NCI-H187 (cell line): ENCODE measurements at places on chromosomes 7 and 10.
A peak's percentile ranks its signal among the peaks of the same experiment; 100 is the strongest.

DNA sequence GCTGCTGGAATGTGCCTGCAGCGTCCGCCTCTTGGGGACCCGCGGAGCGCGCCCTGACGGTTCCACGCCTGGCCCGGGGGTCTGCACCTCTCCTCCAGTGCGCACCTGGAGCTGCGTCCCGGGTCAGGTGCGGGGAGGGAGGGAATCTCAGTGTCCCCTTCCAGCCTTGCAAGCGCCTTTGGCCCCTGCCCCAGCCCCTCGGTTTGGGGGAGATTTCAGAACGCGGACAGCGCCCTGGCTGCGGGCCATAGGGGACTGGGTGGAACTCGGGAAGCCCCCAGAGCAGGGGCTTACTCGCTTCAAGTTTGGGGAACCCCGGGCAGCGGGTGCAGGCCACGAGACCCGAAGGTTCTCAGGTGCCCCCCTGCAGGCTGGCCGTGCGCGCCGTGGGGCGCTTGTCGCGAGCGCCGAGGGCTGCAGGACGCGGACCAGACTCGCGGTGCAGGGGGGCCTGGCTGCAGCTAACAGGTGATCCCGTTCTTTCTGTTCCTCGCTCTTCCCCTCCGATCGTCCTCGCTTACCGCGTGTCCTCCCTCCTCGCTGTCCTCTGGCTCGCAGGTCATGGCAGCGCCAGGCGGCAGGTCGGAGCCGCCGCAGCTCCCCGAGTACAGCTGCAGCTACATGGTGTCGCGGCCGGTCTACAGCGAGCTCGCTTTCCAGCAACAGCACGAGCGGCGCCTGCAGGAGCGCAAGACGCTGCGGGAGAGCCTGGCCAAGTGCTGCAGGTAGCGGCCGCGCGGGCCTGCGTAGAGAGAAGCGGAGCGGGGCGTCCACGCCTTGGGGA lies 645 bp downstream of the SLC26A4 start:
- peak; percentile 13 for DNase-seq

DNA sequence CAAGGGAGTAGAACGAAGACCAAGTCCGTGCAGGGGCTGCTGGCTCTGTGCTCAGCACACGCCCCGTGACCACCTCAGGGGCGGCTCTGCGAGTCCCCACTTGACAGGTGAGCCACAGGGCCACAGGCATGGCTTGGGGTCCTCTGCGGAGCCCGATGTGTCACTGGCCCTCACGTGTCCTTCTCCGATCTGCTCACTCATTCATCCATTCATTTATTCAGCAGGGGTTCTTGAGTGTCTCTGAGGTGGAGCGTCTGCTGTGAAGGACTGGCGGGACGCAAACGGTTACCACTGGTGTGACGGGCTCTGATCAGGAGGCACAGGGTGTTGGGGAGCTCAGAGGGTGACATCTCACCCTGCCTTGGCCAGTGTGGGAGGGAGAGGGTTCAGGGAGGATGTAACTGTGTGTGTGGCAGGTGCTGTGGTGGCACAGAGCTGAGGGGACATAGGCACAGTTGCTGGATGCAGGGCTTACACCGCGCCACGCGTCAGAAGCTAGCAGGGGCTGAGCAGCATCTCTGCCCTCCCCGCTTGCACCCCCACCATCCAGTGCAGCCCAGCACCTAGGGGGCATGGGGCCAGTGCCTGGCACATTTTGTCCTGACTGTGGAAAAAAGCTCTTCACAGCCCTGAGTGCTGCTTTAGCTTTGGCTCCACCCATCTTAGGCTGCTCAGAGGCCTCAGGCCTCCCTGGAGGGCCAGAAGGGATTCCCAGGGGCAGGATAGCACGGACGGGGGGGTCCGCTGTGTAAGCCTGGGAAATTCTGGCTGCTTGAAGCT lies 116.8 kb downstream of the LHPP start:
- no peak for DNase-seq

DNA sequence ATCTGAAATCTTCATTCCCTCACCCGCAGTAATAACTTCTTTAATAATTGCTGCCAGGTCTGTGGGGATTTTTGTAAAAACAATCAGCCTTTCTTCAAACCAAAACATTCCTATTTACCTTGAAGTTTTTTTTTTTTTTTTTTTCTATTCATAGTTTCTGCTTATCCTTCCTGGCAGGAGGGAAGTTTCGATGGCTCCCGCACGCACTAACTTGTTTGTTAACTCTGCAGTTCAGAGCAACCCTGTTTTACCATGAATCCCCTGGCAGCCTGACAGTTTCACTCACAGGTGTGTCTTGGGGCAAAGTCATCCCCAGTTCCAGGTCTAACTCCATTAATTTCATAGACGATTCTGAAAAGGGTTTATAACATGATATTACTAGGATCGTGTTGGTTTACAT lies 149.3 kb downstream of the KLF6 start:
- no peak for DNase-seq

DNA sequence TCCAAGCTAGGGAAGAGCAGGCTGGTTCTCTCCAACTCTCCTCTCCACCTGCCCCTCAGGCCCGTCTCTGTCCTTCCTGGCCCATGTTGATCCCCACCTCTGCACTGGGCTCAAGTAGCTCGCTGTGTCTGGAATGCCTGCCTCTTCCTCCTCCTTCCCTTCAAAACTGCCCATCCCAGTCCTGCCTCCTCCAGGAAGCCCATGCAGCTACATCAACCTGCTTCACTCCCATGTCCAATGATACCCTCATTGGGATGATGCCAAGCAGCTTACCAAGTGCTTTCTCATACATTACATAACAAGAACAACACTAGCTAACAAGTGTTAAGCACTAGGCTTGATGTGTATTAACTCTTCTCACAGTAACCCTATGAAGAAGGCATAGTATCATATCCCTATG lies 8.2 kb downstream of the ASB10 start:
- DNase-seq, result no peak

- DNase-seq, result no peak
Measured at GRCh38 chr7:22566176-22566575, 66.2 kb upstream of the STEAP1B start.

- DNase-seq, result no peak
Measured at GRCh38 chr10:118266098-118266748, 75.9 kb downstream of the FAM204A start.

DNA sequence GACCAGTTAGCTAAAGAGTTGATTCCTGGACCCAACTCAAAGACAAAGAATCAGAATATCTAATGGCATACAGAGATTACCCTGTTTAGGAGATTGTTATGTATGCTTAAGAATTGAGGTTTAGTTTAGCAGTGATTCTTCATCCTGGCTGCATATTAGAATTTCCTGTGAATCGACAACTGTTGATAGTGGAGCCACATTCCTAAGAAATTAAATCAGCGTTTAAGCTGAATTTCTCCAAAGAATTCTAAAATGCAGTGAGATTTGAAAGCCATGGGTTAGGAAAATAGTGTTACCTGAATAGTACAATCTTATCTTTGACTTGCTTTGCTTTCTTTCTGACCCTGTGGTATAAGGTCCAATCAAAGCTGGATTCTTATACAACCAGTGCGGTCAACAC lies 16.4 kb upstream of the FERD3L start:
- no peak for DNase-seq

GRCh38 chr10:34348917-34349485 lies 466.1 kb downstream of the PARD3 start:
- no peak for DNase-seq

GRCh38 chr7:127705461-127705959 lies 53.5 kb downstream of the SND1 start:
- DNase-seq, result no peak

DNA sequence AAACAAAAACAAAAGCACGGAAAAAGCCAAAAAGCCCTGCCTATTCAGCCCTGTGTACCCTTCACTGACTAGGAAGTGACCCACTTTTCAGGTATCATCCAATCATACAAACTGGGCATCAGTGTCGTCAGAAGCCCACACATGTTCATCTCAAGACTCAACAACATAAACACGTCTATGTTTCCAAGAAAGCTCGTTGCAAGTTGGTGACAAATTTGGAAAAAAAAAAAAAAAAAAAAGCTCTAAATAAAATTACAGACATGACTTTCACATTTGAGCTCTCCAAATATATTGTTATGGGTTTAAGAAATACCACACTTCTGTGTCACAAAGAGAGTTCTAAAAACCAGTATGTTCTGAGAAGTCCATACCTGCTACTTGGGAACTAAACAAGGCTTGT lies 204.7 kb upstream of the KLF14 start:
- DNase-seq, result no peak

DNA sequence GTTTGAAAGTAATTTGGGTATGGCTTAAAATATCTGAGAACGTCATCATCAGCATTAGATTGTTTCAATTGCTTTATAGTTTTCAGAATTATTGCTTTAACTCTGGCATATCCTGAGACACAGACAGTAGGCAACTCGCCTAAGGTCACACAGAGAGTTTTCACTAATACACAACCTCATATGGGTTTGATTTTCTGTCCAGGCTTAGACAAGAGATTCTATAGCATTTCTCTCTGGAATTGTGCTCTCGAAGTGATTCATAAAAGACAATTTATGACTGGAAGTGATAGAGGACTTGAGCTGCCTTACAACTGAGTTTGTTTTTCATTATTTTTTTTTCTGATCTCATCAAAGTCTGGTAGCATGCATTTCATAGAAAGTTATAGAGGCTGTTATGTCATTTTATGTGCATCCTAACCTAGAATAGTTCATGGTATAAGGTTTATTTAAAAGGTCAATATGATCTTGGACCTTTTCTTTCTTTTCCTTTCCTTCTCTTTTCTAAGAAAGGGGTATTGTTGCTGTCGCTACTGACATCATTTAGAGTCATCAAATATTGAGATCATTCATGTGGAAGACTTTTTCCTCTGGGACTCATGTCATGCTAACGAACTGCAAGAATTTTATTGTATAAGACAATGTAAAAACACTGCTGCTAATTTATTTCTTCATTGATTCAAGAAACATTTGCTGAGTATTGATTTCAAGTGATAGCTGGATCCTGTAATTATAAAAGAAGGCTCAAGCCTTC lies 278.2 kb downstream of the PLXDC2 start:
- DNase-seq, result no peak

- no peak for DNase-seq
Measured at GRCh38 chr10:132202070-132202970, 15.6 kb downstream of the DPYSL4 start.

DNA sequence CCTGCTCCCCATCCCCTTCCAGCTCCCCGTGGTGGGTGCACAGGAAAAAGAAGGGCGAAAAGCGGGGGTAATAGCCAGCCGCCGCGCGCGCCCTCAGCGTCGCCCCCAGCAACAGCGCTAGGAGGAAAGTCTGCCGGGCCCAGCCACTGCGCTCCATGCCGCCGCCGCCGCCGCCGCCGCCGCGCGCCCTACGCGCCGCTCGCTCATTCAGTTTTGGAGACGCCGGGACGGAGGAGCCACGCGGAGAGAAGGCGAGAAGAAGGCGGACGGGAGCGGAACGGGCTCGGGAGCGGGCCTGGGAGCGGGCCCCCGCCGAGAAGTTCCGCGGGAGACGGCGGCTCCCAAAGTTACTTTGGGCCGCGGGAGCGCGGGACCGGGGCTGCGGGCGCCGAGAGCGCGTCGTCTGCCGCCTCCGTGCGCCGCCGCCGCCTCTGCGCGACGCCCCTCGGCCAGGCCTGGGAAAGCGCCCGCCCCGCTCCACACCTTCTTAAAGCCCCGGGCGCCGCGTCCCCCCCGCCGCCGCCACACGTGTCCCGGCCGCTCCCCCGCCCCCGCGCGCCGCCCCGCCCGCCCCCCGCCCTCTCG lies at the start of gene RELN:
TSS of gene RELN (minus strand) at position 459 of the 585 bp plus-strand sequence. CDS start at position 157, 302 bp downstream.
- DNase-seq, result peak; percentile 18

DNA sequence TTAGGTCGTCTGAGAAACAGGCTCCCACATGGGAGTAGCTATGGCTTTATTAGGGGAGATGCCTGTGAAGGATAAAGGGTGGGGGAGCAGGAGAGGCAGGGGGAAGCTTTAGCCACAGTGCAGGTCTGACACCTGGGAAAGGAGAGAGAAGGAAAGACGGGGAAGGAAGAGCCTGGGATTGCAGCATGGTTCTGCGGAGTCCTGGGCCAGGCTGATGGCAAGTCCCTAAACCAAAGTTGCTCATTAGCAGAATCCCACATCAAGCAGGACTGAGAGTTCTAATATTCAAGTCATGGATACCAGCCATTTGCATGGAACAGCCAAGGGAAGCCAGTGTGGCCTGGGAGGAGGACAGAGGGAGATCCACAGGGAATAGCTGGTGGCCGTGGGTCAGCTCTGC lies 414.8 kb downstream of the RPS24 start:
- no peak for DNase-seq

GRCh38 chr7:138515001-138515528 lies 55.0 kb downstream of the TRIM24 start:
- DNase-seq, result no peak

GRCh38 chr10:110723224-110723891 lies 79.2 kb downstream of the RBM20 start:
- no peak for DNase-seq

DNA sequence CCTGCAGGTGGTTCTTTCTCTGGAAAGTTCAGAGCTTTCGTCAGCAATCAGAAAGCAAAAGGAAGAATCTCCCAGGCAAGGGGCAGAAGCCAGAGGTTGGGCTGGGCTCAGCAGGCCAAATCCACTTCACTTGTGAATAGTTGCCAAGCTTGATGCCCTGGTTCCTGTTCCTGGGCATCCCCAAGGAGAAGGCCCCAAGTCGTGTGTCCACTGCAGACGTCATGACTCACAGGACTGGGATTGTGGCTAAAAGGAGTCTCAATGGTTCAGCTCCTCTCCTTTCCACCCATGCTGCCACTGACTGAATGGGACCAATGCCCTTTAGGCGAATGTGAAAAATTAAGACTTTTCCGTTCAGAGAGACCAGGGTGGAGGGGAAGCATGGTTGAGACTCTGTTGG lies 38.6 kb upstream of the TRIM8 start:
- no peak for DNase-seq
